Neural progenitor cell (in vitro differentiated cells): ENCODE measurements at places on chromosomes 2 and 18.

GRCh38 chr2:190648289-190649034 lies 421 bp upstream of the NAB1 start:
- peak; percentile 85 for DNase-seq

DNA sequence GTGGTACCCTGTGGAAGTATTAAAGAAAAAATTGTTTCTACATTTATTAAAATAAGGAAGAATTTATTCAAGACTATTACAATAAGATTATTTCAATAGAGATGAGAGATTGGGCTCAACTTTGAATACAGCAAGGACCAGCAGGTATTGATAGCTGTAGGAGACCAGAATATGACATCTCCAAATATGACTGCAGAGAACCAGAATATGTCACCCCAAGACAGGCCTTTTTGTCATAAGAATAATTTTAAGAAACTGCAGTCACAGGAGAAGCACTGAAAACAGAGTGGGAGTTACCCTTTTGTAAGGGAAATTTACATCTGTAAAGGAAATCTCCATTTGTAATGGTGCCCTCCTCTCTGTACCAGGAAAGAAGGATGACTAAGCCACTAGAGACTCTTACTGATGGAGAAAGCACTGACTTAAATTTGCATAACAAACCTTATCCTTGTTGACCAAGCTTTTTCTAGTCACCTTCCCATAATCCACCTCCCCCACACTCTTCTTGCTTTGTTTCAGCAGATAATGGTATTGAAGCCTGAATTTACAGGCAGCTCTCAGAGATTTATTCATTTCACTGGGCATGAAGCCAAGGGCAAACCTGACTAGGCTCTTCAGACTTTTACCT lies 145.1 kb upstream of the RMP24 start:
- DNase-seq, result no peak

DNA sequence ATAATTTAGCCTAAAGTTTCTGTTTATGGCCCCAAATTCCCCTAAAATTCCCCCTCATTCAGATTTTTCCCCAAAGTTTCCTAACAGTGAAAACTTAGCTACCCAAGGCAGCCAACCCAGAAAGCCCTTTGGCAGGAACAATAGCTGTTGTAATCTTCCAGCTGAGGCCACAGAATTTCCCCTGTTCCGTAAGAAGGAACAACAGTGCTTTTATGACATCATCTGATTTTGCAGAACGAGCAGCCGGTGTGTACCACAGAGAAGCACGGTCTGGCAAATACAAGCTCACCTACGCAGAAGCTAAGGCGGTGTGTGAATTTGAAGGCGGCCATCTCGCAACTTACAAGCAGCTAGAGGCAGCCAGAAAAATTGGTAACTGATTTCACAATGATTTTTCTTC lies 6.3 kb downstream of the TNFAIP6 start:
- DNase-seq, result peak; percentile 11

GRCh38 chr2:179694963-179695362 lies 166.4 kb downstream of the ZNF385B start:
- DNase-seq, result no peak

- DNase-seq, result no peak
These were observed 78.0 kb upstream of the WIPF1 start for GRCh38 chr2:174675615-174676014.

DNA sequence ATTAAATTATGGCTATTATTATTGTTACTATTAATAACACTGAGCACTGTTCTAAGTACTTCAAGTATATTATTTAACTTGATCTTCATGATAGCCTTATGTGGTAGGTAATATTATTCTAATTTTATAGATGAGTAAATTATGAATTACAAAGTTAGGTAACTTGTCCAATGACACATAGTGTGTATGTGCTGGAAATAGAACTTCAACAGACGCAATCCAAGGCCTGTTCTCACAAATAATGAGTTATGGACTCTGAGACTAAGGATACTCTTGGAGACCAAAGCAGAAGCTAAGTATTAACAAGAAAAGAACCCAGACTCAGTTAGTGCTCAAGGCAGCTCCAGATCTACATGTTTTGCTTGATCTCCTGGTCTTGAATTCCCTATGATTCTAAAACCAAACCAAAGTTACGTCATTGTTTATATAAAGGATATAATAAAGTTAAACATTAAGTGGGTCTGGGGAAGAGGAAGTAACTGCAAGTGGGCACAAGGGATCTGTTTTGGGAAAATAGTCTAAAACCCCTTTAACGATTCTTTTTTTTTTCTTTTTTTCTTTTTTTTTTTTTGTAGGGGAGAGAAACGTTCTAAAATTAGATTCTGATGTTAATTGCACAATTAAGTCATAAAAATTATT lies 211.3 kb downstream of the ERBB4 start:
- DNase-seq, result no peak

DNA sequence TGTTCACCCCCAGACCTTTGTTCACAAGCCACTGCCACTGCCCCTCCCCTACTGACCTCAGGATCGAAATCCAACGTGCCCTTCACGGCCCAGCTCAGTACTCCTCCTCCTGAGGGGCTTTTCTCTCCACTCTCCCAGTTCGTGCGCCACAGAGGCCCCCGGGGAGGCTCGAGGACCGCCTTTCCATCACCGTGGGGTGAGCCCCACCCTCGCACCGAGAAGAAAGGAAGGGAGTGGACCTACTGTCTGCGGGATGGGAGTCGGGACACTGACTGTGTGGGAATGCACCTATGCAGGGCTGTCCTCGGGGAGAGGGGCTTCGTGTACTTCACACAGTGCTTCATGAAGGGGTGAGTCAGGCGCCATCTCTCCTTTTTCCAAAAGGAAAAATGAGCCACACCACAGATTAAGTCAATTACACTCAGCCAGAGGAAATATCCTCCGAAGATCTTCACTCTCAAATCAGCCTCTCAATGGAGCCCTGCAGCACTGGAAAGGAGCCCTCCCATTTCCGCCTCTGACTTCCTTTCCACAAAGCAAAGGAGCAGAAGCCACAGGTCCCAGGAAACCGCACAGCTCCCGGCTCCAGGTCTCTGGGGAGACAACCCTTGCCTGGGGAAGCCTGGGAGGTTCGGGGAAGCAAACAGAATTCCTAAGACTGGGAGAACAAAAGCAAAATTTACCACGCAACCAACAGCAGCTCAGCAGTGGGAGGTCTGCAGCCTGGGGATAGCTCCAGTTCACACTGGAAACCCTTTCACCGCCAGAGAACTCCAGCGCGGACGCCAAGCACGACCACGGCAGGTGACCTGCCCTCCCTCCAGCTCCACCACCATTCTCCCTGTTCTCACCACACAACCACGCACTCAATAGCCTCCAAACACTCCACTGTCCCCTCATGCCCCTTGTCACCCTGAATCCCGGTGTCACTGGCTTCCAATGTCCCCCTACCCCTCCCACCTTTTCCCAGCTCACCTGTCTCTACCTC lies 21.6 kb downstream of the ADCY3 start:
- peak; percentile 28 for DNase-seq

- DNase-seq, result no peak
These were observed 8.4 kb downstream of the HOXD8 start for GRCh38 chr2:176137906-176138305.

DNA sequence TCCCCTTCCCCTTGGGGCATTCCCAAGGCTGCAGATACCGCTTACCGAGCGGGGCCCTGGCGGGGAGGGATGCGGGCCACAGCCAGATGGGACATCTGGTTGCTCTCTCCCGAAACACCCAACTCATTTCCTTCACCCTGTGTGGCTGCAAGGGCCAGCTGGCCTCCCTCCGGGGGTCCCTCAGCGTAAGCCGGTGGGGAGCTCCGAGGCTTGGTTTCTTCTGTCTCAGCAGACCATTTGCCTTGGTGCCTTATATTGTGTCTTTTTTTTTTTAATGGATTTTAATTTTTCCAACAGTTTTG lies 107.6 kb upstream of the ODC1 start:
- no peak for DNase-seq

DNA sequence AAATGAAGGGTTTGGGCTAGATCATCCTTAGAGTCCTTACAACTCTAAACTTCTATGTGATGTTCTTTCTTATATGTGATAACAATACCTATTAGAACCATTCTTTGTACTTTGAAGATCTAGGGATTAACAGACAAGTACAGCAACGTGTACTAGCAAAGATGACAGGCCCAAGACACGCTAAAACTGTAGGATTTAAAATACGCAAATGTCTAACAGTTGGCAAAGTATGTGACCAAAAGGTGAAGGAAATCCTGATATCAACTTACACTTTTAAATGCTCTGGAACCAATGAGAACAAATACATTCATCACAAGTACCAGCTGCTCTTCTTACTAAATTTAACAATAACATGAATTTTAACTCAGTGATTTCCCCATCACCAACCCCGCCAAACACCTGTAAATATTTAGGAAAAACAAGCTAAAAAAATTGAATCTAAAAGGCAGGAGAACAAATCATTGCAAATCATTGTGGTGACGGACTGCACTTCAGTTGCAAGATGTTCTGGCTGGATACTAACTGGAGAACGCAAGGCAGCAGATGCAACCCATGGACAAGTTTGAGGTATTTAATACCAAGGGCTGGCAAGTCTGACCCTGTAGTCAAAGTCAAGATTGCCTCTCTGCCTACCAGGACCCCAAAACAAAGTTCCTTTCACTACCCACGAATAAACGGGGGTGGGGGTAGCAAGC lies 1.4 kb downstream of the ANKRD44 start:
- no peak for DNase-seq

GRCh38 chr2:209917154-209917771 lies 85.2 kb upstream of the RPE start:
- no peak for DNase-seq

- DNase-seq, result no peak
These were observed 28.1 kb downstream of the PTPN2 start for GRCh38 chr18:12855916-12856315.

- DNase-seq, result no peak
These were observed 144.1 kb upstream of the RBBP8 start for GRCh38 chr18:22789052-22789451.

- no peak for DNase-seq
These were observed 91.7 kb downstream of the INHBB start for GRCh38 chr2:120437604-120438000.

- no peak for DNase-seq
These were observed 18.1 kb downstream of the TIMM21 start for GRCh38 chr18:74166386-74166785.

GRCh38 chr2:178177066-178177679 lies 17.1 kb upstream of the OSBPL6 start:
- DNase-seq, result no peak
